Effector memory CD4-positive, alpha-beta T cell (primary cell): ENCODE measurements at places on chromosomes 5 and 9.

DNA sequence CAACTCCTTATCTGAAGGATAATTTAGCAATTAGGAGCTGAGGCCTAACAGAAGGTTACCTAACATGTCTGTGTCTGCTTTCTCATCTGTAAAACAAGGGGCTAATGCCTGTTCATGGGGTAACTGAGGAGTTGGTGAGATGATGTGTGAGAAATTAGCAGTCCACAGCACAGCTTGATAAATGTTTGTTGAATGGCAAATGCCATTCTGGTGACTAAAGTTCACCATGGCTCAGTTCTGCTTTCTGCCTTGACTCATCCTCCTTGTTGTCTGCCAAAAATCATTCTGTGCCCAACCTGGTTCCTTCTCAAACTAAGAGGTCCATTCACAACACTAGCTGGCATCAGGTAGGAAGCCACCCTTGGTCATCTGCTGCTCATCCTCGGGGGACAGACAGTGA lies 552.0 kb upstream of the KLF4 start:
- no peak for DNase-seq

DNA sequence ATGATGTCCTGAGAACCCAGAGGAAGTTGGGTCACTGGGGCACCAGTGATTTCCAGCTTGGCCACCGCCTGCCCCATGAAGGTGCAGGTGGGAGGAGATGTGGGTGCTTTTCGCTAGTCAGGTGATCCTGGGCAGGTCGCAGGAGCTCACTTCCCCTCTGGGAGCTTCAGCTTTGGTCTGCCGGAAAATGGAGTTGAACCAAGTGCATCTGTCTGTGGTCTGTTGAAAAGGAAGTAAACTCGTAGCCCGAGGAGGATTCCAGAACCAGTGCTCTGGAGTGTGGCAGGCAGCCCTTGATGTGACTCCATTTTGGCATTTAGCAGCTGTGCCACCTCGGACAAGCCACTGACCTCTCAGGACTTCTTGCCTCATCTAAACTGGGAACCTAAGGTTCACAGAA lies 81.8 kb upstream of the HRH2 start:
- DNase-seq: no peak

DNA sequence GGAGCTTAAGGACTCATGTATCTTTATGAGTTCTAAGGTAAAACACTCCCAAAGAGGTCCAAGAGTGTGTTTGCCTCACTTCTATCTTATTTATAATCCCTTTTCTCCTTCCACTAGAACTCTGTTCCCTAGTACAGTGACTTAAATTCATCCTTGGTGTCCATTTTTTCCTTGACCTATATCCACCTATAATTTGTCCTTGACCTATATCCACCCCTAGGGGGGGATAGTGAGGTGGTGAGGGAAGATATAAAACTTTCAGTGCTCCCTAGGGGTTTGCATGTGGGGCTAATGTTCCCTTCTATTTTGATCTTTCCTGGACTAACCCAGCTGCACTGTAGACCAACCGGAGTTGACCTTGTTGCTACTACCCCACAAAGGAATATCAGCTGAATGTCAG lies 83.5 kb upstream of the GNAQ start:
- DNase-seq: no peak

- no peak for DNase-seq
Observed at GRCh38 chr9:27511771-27512170, 12.3 kb upstream of the IFNK start.

DNA sequence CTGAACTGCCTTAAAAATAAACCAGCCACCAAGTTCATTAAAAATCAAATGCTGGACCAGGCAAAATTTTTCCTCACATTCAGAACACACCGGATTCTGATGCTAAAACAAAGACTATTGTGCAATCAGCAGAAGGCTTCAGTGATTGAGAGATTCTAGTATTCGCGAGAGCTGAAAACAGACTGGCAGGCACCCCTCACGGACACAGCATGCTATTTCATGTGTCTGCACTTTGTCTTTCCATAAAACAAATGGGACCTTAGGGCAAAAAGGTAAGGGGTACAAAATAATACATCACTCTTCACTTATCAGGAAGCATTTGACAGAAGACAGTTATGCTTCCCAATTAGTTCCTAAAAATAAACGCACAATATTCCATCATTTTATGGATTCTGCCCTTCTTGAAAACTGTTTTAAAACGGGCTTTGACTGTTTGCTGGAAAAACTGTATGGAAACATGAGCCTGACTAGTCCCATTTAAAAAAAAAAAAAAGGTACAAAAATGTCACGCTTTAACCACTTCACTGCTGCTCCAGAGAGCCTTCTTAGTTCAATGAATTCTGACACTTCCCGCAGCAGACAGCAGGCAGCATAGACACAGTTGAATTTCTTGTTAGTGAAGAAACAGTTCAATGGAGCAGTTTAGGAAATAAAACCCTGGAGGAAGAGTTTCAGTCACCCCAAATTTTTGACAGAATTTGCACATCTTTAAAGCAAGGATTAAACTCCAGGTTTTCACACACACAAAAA lies 99.2 kb downstream of the MED27 start:
- no peak for DNase-seq

DNA sequence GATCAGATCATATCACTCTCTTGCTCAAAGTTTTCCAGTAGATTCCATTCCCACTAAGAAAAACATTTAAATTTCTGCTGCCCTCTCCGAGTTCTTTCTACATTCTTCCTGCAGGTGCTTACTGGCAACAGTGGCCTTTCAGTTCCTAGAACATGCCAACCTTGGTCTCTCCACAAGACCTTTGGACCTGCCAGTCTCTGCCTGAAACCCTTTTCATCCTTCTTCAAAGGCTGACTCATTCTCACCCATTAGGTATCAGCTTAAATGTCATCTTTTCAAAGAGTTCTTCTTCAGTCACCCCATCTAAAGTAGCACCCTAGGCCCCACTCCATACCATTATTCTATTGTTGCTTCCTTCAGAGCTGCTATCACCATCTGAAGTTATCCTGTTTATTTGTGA lies 21.8 kb downstream of the PPIC start:
- DNase-seq: no peak

GRCh38 chr9:69961843-69962242 lies 81.8 kb upstream of the MAMDC2 start:
- no peak for DNase-seq

GRCh38 chr5:114250536-114250935 lies 111.3 kb upstream of the KCNN2 start:
- DNase-seq: no peak

GRCh38 chr5:14218897-14219573 lies 75.9 kb downstream of the TRIO start:
- DNase-seq: no peak

DNA sequence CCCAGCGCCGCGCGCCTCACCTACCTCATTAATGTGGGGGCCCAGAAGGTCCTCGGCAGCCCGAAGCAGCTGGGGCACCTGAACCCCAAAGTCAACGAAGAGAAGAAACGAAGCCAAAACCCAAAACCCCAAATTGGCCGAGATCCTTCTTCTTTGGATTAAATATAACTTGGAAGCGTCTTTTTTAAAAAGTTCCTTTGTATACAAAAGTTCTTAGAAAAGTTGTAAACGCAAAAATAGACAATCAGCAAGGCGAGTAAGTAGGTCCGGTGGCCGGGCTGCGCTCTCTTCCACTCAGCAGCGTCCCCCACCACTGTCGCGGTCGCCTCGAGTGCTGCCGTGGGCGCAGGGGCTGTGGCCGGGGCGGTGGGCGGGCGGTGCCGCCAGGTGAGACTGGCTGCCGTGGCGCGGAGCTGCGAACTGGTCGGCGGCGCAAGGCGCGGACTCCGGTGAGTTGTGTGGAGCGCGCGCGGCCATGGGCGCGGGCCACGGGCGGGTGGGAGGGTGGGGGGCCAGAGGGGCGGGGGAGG lies 360 bp downstream of the KLF4 start:
- no peak for DNase-seq
